Natural killer cell (primary cell): ENCODE measurements at places on chromosomes 2 and 18. TPM values are rescaled to one million over a fixed set of nuclear protein-coding genes. Genes with fewer than 3 reads are reported as not detected.
A peak's percentile ranks its signal among the peaks of the same experiment; 100 is the strongest.

- H3K36me3 ChIP-seq, result no peaks in the 10 kb centered on the region
- H3K27me3 ChIP-seq, result no peaks in the 10 kb centered on the region
- no peak overlapping the region for H3K4me3 ChIP-seq
- no peak overlapping the region for H3K27ac ChIP-seq
These were observed 217.8 kb downstream of the BCL11A start for GRCh38 chr2:60335533-60336237.

GRCh38 chr2:224545884-224546644, 39.1 kb downstream of the CUL3 start:
- H3K27me3 ChIP-seq, result no peaks in the 10 kb centered on the region
- H3K4me3 ChIP-seq, result no peak overlapping the region
- no peak overlapping the region for H3K27ac ChIP-seq
- H3K36me3 ChIP-seq, result no peaks in the 10 kb centered on the region

The PAX8 gene
- 1.2 TPM for total RNA-seq

DNA sequence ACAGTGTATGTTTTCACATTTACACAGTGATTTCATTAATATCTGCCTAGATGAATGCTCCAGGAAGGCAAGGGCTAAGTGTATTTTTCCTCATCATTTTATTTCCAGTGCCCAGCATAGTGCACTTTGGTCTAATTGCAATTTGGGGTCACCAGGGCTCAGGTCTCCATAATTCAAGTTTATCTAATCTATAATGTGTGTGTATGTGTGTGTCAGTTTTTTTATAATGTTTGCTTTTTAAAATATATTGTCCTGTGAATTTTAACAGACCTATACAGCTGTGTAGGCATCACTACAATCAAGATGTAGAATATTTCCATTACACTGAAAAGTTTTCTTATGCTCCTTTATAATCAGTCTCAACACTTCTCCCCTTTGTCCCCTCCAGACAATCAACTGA, 620.4 kb downstream of the STK39 start:
- no peaks in the 10 kb centered on the region for H3K4me1 ChIP-seq
- H3K27me3 ChIP-seq, result no peaks in the 10 kb centered on the region
- no peaks in the 10 kb centered on the region for H3K36me3 ChIP-seq
- H3K4me3 ChIP-seq, result no peak overlapping the region

DNA sequence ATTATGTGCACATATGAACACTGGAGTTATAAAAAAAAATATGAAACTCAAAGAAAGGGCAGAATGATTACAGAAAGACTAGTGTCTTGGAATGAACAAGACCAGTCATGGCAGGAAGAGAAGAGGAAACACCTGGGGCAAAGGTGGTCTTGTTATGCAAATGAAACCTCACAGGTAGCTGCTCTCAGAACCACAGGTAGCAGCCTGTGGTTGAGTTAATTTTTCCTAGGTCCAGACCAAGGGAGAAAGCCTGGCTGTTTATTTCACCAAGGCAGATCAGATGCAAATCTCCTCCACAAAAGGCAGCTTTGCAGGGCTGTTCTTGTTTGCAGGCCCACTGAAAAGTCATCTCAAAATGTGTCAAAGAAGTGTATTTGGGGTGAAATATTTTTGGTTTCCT, 785.8 kb downstream of the RNF144A start:
- H3K27ac ChIP-seq, result no peak overlapping the region
- H3K4me3 ChIP-seq, result no peak overlapping the region

GRCh38 chr2:136376211-136376610, 258.3 kb upstream of the CXCR4 start:
- H3K4me1 ChIP-seq, result peaks cover 8% of the 10 kb centered on the region
- H3K36me3 ChIP-seq, result no peaks in the 10 kb centered on the region
- DNase-seq, result no peak
- no peaks in the 10 kb centered on the region for H3K27me3 ChIP-seq
- H3K27ac ChIP-seq, result peak overlapping the region; percentile 2

- H3K27me3 ChIP-seq, result no peaks in the 10 kb centered on the region
- DNase-seq, result no peak
- no peaks in the 10 kb centered on the region for H3K36me3 ChIP-seq
These were observed 63.9 kb downstream of the SPRED2 start for GRCh38 chr2:65368468-65368867.

DNA sequence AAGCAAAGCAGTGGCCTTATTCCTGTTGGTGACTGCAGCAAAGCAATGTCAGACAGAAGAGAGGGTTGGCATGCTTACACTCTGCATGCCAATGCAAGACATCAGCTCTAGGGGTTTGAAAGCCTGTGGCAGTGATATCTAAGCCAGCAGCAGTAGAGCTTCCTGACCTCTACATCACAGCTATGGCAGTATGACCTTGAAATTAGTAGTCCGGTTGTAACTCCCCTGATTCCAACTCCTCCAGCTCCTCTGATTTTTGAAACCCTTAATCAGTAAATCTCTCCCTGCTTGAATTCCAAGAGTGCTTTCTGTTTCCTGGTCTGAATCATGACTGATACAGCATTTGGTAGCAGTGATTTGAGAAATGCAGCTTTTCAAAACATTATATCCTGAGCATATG, 60.0 kb upstream of the LRP1B start:
- H3K27ac ChIP-seq, result no peak overlapping the region
- no peaks in the 10 kb centered on the region for H3K27me3 ChIP-seq
- H3K4me3 ChIP-seq, result no peak overlapping the region
- no peaks in the 10 kb centered on the region for H3K36me3 ChIP-seq
- DNase-seq, result no peak
- H3K4me1 ChIP-seq, result no peaks in the 10 kb centered on the region

The CDH20 gene
- not detected for total RNA-seq

DNA sequence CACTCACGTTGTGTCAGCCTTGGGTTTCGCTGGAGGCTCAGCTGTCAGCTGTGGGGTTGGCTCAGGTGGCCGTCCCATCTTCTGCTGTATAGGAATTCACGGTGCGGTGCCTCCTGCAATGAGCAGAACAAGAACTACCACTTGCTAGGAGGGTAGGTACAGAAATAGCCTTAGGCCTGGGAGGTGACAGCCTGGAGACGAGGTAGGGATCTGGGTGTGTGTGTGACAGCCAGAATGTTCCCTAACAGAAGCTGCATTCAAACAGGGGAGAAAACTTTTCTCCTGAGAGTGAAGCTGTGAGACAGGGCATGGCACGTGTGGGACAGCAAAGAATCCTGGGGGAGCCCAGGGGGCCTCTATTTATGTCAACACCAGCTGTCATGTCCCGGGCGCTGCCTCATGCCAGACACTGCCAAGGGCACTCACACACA, 8.4 kb upstream of the MAL start:
- H3K27me3 ChIP-seq, result no peaks in the 10 kb centered on the region
- H3K27ac ChIP-seq, result no peak overlapping the region

The ERFE gene
- 0.33 TPM for total RNA-seq

- H3K4me1 ChIP-seq, result peaks cover 75% of the 10 kb centered on the region
- H3K27ac ChIP-seq, result peak overlapping the region; percentile 99
- peaks cover 5% of the 10 kb centered on the region for H3K36me3 ChIP-seq
These were observed 224.8 kb upstream of the ID2 start for GRCh38 chr2:8457092-8457481.

The HOXD4 gene
- not detected for total RNA-seq

The LRP2 gene
- not detected for total RNA-seq

DNA sequence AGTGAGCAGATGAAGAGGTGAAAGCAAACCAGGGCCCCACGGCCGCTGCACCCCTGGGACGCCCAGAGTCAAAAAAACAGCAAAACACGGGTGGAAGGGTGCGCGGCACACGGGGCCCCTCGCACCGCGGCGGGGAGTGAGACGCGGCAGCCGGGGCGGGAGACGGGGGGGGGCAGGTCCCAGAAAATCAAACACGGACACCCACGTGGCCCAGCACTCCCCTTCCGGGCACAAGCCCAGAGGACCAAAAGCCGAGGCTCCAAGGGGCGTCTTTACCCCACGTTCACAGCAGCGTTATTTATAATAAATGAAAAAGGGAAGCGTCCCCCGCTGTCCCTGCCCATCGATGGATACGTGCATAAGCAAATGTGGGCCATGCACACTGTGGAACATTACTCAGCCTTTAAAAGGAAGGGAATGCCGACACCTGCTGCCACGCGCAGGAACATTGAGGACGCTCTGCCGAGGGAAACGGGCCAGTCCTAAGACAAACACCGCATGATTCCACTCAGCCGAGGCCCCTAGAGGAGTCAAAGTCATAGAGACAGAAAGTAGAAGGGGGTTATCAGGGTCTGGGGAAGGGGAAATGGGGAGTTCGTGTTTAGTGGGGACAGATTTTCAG, 677 bp upstream of the COPS9 start:
- peaks cover 21% of the 10 kb centered on the region for H3K36me3 ChIP-seq
- H3K4me1 ChIP-seq, result peaks cover 25% of the 10 kb centered on the region
- H3K27me3 ChIP-seq, result no peaks in the 10 kb centered on the region
- DNase-seq, result no peak

DNA sequence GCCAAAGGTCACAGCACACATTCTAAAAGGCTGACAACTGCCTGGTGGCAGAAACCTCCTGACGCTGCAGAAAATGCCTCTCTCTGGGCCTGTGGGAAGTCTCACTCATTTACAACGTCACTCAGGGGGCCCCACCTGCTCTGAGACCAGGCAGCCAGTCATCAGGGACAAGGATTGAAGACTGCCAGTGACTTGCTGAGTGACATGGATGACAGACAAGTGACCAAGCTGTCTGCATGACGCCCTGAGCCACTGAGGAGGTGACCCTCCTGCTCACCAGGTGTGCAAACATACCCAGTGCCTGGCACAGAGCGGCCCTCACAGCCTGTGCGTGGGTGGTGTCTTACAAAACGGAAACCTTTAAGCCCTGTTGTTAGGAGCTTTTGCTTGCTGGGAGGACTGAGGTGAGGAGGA, 392.4 kb downstream of the TNS1 start:
- peak; percentile 58 for DNase-seq
- peaks cover 16% of the 10 kb centered on the region for H3K4me1 ChIP-seq
- H3K4me3 ChIP-seq, result no peak overlapping the region
- H3K27me3 ChIP-seq, result no peaks in the 10 kb centered on the region
- no peak overlapping the region for H3K27ac ChIP-seq

DNA sequence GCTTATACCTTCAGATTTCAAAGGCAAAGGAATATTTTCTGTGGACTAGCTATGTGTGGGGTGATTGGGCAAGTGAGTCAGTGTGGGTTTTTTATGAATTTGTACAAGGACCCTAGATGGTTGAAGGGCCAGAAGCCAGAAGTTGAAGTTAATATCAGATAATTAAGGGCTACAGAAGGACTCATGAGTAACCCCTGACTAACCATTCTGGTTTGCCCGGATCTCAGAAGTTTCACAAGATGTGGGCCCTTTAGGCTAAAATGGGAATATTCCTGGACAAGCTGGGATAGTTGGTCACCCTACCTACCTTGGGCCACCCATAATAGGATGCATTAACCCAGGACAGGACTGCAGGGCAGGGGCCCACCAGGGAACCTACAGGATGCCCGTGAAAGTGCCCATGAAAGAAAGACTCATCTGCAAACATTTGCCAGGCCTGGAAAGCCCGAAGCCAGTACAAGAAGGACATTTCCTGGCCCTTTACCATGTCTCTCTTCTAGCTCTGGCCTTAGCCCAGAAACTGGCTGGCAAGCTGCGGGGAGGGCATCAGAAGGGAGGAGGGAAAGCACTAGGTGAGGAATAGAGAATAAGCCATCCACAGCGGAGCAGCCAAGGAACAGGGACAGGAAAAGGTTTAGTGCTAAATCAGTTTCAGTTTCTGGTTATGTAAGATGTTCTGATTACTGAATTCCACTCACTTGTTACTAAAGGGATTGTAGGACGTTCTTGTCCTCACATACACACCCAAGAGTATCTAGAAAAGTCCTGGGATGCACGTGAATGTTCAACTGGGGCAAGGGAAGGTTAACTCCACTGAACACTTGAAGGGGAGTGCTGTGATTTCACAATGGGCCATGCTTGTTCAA, 33.6 kb downstream of the GCG start:
- DNase-seq, result no peak
- no peaks in the 10 kb centered on the region for H3K36me3 ChIP-seq
- H3K4me3 ChIP-seq, result no peak overlapping the region
- H3K27ac ChIP-seq, result no peak overlapping the region
- H3K27me3 ChIP-seq, result no peaks in the 10 kb centered on the region
